ENCODE measurements at places on chromosomes 4 and X. TPM values are rescaled to one million over a fixed set of nuclear protein-coding genes. Genes with fewer than 3 reads are reported as not detected.

Gene ACSL4
- total RNA-seq: 18.2 TPM

Gene JAKMIP1
- not detected for total RNA-seq

Gene SLC16A2
- total RNA-seq: 2.1 TPM

Gene RBMXL3
- not detected for total RNA-seq

Gene CENPE
- 0.42 TPM for total RNA-seq

Gene TLR7
- total RNA-seq: 0.73 TPM

- no peak for DNase-seq
Observed at GRCh38 chrX:151153086-151153485, 23.3 kb upstream of the GPR50 start.

DNA sequence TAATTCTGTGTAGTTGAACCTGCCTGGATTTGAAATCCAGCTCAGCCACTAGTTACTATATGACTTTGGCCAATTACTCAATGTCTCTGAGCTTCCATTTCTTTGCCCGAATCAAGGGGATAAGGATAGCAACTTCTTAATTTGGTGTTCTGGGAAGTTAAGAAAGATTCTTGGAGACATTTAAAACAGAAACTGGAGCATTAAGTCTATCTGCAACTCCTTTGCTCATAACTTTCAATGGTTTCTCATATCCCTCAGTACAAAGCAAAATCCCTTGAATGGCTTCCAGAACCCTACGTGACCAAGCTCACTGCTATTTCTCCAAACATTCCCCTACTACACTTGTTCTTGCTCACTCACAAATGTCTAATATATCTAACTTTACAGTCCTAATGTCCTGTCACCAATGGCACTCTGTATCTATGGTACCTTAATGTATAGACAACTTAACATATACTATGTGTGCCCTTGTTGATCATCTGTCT lies 849.1 kb upstream of the SLIT2 start:
- no peak for DNase-seq

DNA sequence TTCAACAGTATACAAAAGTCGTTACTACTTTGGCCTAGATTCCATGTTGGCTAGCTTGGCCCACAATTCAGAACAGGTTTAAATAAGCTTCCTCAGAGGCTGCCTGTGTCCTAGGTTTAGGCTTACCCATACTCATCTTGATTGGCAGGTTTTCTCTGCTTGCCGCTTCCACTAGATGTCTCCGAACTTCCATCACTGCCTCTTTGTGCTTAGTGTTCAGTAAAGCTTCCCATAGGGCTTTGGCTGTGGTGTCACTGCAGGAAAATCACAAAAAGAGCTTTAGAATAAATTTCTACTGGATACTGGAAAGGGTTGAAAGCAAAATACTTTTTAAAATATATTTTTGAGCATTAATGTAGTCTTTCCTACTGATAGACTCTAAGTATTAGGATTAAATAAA lies 52.4 kb downstream of the SCFD2 start:
- no peak for DNase-seq

DNA sequence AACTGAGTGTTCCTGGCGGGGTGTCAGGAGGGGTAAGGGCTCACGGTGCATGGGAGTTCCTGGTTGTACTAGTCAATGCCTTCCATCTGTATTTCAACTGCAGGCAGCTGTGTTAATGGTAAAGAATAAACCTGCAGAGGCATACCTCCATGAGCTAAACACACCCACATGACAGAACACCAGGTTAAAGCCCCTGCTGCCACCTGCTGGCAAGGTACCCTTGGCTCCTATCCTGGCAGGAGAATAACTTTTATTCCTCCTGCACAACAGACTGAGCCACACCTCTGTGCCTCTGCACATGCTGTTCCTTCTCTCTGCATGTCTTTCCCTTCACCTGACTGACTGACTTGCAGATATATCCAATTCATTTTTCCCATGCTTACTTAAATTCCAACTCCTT lies 11.1 kb downstream of the ITIH6 start:
- no peak for DNase-seq

GRCh38 chr4:152289941-152290340 lies 246.0 kb downstream of the FBXW7 start:
- no peak for DNase-seq
